ENCODE measurements at places on chromosomes 16 and 17.

GRCh38 chr16:82660966-82661365 is 34.2 kb downstream of the CDH13 start:
- no peak for DNase-seq

- DNase-seq: no peak
Observed at GRCh38 chr17:3658784-3659449, 9.5 kb downstream of the TAX1BP3 start.

DNA sequence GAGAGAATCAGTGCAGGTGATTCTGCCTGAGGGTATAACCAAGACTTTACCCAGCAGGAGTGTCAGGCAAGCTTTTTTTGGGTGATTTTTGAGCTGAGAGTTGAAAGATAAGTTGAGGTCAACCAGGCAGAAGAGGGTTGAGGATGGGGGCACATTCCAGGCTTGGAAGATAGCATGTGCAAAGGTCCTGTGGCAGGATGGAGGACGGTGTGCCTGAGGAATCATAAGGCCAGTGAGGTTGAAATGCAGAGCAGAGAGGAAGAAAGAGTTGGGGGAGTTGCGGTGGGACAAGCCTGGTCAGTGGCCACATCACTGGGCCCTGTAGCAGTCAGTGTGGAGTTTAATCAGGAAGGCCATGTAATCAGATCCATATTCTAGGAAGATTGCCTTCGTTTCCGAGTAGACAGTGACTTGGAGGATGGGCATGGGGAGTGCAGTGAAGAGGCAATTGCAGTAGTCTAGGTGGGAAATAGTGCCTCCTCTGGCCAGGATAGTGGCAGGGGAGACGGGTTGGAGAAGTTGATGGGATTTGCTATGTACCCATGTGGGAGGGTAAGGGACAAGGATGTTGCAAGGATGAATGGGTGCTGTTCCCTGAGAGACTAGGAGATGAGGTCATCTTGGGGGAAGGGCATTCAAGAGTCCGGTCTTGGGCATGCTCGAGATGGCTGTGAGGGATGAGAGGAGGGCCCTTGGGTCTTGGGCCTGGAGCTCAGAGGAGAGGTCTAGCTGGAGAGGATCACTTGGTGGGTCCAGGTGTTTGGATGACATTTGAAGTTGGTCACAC is 3.9 kb downstream of the PLEKHG4 start:
- DNase-seq: no peak

DNA sequence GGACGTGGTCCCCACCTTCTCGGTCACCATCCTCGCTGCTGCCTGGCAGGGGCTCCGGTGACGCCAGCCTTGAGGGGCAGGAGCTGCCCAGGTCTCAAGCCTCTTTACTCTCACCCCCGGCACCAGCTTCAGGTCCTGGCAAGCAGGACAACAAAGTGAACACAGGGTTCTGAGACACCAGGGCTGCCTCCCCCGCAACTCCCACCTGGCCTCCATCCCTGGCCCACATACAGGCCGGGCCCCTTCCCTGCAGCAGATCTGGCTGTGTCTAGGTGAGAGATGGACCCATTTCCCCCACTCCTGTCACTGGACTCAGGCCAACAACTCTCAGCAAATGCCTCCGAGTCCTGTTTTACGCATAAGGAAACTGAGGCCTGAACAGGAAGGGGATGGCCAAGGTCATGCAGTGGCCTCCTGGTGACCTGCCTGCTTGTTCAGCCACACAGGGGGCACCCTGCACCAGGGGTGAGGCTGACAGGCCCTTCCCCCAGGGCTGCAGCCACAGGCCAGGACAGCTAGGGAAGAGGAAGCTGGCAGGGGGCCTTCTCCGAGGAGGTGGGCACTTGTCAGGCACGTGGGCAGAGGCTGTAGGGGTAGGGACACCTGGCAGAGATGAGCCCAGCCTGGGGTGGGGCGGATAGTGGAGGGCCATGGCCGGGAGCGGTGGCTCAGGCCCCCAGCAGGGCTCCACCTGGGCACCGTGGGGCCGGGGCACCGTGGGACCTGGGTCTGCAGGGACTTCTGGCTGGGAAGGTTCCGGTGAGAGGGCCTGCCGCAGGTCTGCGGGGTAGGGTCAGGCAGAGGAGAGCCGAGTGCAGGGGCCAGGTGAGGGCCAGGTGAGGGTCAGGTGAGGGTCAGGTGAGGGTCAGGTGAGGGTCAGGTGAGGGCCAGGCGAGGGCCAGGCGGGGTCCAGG is 46.7 kb upstream of the PVALEF start:
- DNase-seq: no peak

GRCh38 chr16:66786551-66786950 is 14.8 kb downstream of the TERB1 start:
- no peak for DNase-seq

- DNase-seq: no peak
Observed at GRCh38 chr17:63997341-63998048, 656 bp upstream of the PRR29 start.

DNA sequence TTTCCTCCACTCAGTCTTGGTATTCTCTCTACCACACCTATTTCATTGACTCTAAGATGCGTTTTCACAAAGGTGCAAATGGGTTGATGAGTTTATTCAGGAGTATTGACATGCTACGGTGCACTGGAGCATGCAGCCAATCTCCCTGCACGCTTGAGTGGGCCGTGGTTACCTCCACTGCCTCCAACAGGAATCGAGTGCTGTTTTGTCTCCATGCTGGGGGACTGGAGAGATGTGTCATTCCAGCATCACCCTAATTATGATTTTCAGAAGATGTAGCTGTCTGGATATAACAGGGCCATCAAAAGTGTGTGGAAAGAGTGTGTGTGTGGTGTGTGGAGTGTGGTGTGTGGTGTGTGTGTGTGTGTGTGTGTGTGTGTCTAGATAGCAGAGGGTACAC is 351.6 kb upstream of the ZFHX3 start:
- no peak for DNase-seq

- peak; percentile 39 for DNase-seq
Observed at GRCh38 chr16:72425571-72426341, 253.8 kb upstream of the PMFBP1 start.

DNA sequence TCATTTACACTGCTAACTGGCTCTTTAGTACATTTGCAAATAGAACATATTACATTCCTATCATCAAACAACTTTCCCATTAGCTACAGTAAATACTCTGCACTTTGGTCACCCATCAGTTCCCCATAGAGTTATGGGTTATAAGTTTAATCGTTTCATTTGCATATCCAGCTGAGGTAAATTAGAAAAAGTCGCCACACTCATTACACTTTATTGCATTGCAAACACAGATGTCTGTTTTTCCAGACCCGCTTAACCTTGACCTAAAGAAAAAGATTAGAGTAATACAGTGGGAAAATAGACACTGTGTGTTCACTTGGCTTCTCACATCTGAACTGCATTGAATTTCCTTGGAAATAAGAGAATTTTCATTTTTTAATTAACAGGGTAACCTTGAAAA is 213.1 kb upstream of the PSMD7 start:
- no peak for DNase-seq

GRCh38 chr17:5861854-5862253 is 208.3 kb upstream of the WSCD1 start:
- DNase-seq: no peak

GRCh38 chr17:65994679-65995078 is 197.3 kb downstream of the CEP112 start:
- DNase-seq: no peak

- DNase-seq: no peak
Observed at GRCh38 chr17:49195751-49196150, 14.6 kb downstream of the GNGT2 start.

DNA sequence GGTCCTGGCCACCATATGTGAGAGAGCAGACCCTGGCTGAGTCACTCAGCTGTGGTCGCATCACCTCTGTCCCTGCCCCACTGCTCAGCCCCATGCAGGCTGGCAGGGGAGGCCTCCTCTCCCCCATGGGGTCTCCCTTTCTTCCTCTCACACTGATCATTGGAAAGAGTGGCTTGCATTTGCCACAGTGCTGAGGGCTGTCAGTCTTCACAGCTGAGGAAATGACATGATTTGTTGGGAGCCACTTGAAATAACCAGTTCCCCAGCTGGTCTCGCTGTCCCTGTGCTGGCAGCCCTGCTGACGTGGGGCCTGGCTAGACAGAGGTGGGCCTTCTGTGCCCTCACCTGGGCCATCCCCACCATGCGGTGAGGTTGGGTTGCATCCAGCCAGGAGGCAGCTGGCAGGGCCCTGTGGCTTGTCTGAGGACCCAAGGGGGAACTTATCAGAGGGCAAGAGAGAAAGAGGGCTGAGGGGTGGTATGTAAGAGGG is 30.1 kb upstream of the MED9 start:
- no peak for DNase-seq

- DNase-seq: no peak
Observed at GRCh38 chr16:86925067-86925791, 346.9 kb downstream of the FOXL1 start.

DNA sequence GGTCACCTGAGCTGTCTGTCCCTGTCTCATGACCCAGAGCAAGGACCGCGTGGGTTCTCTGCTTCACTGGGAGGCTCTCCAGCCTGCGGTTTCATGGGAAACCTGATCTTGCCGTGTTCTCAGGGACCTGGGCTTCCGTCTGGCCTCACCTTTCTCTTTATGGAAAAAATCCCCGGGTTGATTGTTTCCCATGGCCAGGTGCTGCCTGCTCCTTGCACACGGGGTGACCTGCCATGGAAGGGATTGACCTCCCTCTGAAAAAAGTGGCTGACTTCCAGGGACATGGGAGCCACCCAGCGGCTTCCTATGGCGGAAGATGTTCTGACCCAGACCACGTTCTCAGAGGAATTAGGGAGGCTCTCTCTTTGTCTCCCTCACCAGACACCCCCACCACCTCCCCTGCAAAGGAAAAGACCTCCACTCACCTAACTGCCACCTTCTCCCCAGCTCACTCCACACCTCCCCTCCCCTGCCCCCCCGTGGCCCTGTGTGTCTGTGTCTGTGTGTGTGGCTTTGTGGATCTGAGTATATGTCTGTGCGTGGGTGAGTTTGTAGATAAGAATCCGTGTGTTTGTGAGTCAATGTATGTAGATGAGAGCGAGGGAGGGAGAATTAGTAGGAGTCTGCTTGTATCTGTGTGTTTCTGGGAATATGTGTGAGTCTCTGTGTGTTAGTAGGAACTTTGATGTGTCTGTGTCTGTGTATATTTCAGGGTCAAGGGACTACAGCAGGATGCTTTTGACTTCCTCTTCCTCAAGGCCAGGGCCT is 154.6 kb downstream of the NTN1 start:
- DNase-seq: no peak

DNA sequence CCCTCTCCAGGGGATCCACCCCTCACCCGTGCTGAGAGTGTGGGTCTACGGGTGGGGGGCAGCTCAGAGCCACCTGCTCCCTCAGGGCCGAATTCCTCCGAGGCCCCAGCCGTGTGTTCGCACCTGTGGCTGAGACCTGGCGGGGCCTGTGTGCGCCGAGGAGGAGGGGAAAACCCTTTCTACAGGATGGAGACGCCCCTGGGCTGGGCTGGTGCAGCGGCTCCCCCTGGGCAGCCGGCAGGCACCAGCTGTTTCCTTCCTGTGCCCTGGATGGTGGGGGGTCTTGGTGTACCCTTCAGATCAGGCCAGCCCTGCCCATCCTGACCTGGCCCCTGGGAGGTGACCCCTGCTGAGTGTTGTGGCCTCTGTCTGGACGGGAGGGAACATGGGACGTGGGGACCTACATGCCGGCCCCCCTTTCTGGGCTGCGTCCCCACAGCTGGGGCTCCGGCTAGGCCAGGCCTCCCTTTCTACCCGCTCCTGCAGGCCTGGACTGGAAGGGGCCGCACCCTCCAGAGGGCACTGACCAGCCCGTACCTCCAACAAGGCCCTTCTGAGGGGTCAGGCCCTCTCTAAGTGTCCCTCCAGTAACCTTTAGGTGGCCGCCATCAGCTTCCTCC is 28.3 kb upstream of the PABPN1L start:
- no peak for DNase-seq

DNA sequence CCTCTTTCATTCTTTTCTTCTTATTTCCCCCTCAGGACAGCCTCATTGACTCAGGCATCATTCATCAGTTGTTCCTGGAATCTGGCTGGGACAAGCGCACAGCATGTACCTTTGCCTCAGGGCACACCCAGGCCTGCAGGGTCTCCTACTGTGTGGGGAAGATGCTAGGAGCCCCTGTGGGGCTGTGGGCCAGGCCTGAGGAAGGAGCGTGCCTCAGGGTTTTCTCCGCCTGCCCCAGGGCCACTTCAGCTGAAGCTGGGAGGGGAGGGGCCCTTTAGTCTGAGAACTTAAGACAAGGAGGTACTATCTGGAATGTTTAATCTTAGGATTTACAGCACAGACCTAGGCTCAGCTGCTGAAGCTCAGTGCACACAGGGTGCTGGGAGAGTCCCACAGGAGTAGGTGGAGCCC is 7.9 kb downstream of the ELMO3 start:
- DNase-seq: no peak

DNA sequence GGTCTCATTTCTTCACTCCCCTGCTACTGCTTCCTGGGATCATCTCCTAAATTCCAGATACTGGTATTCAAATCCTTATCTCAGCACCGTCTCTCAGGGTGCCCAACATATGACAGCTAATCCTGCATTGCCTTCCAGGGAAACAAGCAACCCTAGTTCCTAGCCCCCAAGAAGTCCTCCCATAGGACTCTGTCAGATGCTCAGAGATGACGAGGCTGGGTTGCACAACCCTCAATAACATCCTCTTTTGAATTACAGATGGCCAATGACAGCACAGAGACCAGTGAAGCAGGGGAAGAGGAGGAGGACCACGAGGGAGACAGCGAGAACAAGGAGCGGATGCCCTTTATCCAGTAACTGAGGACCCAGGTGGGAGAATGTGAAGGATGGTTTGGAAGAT is 45.0 kb upstream of the CLEC3A start:
- DNase-seq: no peak

GRCh38 chr16:89523680-89524344 is 15.6 kb downstream of the SPG7 start:
- DNase-seq: no peak

DNA sequence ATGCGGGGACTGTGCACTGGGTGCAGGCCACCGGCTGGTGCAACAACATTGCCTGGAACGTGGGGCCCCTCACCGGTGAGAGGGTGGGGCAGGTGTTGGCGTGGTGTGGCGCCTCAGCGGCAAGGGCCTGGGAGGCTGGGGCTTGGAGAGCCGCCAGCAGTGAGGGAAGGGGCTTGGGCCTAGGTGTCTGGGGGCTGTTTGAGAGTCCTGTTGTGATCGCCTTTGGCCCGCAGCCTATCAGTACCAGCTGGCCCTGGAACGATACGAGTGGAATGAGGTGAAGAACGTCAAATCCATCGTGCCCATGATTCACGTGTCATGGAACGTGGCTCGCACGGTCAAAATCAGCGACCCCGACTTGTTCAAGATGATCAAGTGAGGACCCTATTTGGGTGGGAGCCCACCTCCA is 2.6 kb upstream of the TMEM88 start:
- DNase-seq: no peak

- DNase-seq: no peak
Observed at GRCh38 chr17:32445074-32445415, 735 bp downstream of the PSMD11 start.

DNA sequence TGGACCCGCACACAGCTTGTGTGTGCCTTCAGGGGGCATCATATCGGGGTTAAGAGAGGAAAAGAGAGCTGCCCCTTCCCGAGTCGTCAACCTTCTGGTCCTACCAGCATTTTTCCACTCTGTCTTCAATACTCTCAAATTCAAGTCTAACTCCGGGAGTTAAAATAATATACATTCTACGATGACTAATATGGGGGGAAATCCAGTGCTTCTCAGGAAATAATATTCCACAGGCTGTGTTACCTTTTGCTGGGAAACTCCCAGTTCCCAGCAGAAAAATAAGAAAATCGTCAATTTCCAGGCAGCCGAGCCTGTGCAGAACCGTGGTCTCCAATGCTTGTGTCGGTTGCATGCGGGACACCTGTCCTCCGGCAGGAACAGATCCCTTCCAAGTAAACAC is 105.0 kb upstream of the FOXF1 start:
- no peak for DNase-seq
